ENCODE measurements at places on chromosomes 7 and 10.
A peak's percentile ranks its signal among the peaks of the same experiment; 100 is the strongest.

GRCh38 chr7:41567731-41568114 lies 135.2 kb downstream of the INHBA start:
- DNase-seq = no peak

GRCh38 chr7:158047391-158048059 lies 540.1 kb downstream of the PTPRN2 start:
- DNase-seq = no peak

- DNase-seq = no peak
Observed at GRCh38 chr7:109462171-109462570, 892.5 kb downstream of the DNAJB9 start.

DNA sequence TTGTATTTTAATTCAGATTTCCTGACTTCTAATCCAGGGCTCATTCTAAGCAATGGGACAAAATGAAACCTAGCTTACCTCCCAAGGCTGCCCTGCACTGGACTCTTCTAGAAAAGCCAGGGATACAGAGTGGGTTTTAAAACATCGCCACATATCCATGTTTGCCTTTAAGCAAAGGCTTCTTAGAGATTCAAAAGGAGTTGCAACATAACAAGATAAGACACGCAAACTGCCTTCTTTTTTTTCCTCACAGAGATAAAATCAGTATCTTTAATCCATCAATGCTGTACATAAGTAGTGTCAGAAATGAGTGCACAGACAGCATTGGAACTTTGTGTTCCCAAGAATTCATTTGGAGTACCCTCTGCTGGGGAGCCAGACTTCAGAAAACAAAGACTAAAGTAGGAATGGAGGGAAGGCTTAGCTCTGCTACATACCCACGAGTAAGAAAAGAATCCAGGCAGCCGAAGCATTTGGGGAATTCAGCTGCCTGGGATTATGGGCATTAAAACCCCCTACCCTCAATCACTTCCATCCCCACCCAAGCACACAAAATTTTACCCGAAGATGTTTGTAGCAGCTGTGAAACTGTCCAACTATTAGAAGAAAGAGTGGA lies 427.8 kb downstream of the ARL4A start:
- peak; percentile 18 for DNase-seq

DNA sequence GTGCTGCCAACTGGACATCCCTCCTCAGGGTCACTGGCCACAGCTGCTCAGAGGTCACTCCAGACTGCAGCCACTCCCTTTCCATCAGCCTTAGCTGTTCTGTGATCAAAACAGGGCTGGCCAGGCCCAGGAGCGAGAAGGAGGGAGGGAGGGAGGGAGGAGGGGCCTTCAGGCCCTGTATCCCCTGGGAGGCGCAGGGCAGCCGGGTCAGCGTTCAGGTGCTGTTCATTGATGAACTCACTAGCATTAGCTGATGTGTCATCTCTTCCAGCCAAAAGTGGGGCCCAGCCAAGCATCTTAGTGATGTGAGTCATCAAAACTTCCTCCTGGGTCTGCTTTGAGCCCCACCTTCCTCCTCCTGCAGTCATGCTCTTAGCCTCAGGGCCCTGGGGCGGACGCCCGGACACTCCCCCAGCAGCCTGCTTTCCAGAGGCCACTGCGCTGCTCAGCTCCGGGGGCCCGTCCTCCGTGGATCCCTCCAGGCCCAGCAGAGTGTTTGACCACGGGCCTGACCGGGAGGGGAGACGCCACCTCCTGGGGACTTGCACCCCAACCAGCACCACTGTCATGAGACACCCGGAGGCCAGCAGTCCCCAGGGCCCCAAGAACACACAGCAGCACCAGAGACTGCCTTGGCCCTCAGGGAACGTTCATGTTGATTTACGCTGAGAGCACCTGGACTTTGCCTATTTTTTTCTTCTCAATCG lies 149.2 kb downstream of the PRKAG2 start:
- no peak for DNase-seq

- DNase-seq = no peak
Observed at GRCh38 chr10:95337423-95338160, 46.8 kb upstream of the PDLIM1 start.

DNA sequence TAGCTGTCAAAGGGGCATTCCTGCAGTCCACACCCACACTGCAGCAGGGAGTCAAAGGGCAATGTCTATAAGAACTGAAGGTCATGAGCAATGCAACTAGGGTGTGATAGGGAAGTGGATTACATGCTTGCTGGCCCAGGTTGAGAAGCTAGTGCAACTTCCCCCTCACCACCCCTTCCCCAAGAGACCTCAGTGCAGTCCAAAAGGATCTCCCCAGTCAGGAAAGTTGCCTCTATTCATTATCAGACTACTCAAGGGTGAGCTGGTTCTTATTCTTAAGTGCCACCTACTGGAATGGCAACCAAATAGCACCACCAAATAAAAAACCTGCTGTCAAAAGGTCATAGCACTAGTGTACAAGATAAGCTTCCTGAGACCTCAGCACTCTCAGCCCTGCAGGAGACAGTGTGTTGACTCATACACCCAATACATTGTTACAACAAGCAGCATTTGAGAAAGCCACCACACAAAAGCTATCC lies 28.2 kb downstream of the MTERF1 start:
- DNase-seq = peak; percentile 40

GRCh38 chr10:22022257-22023032 lies 18.9 kb upstream of the DNAJC1 start:
- peak; percentile 90 for DNase-seq

DNA sequence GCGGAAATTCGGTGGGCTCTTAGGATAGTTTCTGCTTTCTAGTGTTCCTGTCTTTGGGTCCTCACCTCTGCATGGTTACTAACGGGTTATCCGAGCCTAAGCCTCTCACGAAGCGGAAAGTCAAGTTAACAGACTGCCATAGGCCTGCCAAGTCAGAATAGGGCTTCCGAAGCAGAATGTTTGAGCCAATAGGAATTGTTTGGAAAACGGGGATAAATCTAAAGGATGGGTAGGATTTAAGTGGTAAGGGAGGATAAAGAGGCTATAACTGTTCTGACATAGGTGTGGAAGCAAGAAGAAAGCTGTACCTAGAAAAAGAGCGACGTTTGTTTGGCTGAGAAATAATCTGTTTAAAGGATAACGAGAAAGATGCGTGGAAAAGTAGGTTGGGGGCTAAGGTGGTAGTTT lies 851 bp downstream of the TMEM254 start:
- no peak for DNase-seq

DNA sequence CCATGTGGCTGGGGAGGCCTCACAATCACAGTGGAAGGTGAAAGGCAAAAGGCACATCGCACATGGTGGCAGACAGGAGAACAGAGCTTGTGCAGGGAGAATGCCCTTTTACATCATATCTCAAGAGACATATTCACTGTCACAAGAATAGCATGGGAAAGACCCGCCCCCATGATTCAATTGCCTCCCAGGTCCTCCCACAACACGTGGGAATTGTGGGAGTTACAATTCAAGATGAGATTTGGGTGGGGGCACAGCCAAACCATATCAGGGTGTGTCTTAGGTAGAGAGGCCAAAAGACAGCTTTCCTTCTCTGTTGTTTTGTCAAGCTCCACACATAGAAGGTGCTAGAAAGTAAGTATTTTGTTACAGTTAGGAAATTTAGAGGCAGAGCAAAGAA lies 20.8 kb upstream of the SLC26A5 start:
- DNase-seq = no peak

- no peak for DNase-seq
Observed at GRCh38 chr10:71550628-71551027, 153.9 kb downstream of the CDH23 start.

DNA sequence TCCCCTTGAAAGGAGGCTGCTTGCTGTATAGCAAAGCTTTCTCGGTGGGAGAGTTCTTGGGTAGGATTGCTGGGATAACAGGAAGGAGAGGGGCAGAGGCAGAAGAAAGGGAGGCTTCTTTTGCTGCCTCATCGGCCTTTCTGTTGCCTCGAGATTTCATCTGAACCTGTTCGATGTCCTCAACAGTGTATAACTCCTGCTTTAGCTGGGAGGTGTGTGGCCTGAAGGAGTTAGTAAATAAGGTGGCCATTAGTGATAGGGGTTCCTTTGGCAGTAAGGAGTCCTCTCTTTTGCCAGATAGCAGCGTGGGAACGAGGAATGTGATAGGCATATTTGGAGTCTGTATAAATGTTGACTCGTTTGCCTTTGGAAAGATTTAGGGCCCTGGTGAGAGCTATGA lies 20.0 kb downstream of the SCIN start:
- DNase-seq = no peak

- no peak for DNase-seq
Observed at GRCh38 chr10:28561531-28561930, 28.6 kb downstream of the WAC start.

GRCh38 chr10:105262666-105263065 lies 621.6 kb downstream of the SORCS3 start:
- no peak for DNase-seq

- peak; percentile 91 for DNase-seq
Observed at GRCh38 chr7:142248166-142249160, 9.4 kb downstream of the PRSS58 start.

DNA sequence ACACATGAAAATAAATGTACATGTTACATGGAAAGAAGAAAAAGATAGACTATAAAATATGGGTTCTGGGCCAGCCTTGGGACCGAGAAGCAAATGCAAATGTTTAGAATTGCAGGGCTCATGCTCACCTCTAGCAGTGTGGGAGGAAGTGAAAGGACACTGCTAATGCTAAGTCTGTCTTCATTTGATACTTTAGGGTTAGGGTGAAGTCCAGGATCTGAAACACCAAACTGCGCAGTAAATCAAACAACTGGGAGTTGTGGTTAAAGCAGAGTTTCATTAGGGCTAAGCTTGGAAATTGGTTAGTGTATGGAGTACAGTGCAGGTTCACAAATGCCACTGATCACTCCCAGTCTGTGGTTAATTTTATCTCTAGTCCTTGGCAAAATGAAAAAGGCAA lies 73.2 kb upstream of the PDK4 start:
- DNase-seq = no peak

DNA sequence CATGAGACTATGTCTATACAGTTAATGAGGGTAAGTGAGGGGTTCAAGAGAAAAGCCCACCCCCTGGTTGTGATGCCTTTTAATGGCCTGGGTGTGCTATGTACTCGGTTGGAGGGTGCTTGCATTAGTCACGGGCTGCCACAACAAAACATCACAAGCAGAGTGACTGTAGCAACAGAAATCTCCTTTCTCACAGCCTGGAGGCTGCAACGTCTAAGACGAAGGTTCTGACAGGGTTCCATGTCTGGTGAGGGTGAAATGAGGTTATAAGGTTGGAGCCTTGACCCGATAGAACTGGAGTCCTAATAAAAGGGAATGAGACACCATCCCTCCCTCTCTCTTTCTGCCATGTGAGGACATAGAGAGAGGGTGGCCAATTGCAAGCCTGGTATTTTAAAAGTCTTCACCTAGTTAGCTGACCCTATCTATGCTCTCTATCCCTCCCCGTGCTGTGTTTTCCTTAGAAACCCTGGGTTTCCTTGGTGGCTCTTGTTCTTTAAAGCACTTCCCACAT lies 126.0 kb upstream of the GDF10 start:
- DNase-seq = no peak

- no peak for DNase-seq
Observed at GRCh38 chr7:113292105-113292504, 173.8 kb upstream of the SMIM30 start.

DNA sequence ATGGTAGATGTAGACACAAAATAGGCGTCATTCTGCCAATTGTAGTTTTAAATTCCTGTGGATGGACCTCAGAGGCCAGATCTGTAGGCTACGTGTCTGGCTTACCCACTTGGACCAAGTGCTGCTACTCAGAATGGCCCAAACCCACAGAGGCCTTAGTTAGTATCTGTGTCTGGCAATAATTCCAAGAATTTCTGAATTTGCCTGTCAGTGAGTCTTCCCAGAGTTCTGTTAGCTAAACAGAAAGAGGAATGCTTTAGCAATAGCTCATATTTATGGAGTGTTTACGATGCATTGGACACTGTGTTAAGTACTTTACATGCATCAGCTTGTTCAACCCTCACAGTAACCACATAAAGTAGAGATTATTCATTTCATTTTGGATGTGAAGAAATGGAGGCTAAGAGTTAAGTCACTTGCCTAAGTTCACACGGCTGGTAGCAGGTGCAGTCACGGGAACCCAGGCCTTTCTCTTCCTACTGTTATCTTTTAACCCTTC lies 231.8 kb downstream of the PTEN start:
- DNase-seq = no peak

- DNase-seq = no peak
Observed at GRCh38 chr7:131219312-131220041, 108.2 kb upstream of the MKLN1 start.

DNA sequence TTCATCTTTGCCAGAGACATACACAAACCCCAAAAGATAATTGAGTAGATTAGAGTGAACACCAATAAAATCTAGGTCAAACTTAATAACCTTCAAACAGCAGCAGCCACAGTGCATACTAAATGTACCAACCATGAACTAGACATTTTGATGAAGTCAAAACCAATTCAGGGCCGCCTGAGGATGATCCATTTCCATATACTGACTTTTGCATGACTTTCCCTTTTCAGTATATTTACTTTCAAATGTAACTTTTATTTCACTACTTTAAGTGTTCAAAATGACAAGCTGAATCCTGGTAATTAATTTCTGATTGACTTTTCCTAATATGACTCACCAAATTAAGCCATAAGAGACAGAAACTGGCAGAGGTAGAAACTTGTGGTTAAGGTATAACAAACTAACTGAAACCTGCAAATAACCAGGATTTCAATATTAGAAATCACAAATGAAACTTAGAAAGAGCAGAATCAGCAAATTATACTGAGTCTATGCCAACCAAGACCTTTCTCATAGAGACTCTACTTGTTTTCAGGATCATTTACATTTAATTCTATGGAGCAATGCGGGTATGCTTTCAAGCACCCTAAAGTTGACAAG lies 171.9 kb upstream of the LRRN3 start:
- DNase-seq = no peak

GRCh38 chr7:41544241-41544640 lies 158.6 kb downstream of the INHBA start:
- DNase-seq = no peak

GRCh38 chr10:100520811-100521210 lies 1.1 kb upstream of the SEC31B start:
- DNase-seq = no peak
